G401 (cell line): ENCODE measurements at places on chromosomes 12 and 14.
A peak's percentile ranks its signal among the peaks of the same experiment; 100 is the strongest.

DNA sequence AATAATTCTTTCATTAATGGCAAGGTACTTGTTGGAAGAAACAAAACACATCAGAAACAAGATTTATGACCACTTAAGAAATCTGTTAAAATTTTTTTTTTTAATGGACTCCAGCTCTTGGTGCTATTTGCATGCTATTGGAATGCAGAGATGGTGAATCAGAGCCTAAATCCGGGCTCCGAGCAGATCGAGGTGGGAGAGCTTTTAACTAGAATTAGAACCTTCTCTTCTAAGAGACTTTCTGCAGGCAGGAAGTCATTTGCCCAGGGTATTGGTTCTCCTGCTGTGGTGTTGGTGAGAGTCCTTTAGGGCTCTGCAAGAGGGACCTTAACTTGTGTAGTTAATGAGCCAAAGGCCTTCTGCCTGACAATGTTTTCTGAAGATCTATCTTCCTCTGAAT is 419.4 kb downstream of the SNAPC1 start:
- no peak for DNase-seq

- DNase-seq = no peak
Measured at GRCh38 chr12:80268924-80269749, 169.8 kb downstream of the OTOGL start.

DNA sequence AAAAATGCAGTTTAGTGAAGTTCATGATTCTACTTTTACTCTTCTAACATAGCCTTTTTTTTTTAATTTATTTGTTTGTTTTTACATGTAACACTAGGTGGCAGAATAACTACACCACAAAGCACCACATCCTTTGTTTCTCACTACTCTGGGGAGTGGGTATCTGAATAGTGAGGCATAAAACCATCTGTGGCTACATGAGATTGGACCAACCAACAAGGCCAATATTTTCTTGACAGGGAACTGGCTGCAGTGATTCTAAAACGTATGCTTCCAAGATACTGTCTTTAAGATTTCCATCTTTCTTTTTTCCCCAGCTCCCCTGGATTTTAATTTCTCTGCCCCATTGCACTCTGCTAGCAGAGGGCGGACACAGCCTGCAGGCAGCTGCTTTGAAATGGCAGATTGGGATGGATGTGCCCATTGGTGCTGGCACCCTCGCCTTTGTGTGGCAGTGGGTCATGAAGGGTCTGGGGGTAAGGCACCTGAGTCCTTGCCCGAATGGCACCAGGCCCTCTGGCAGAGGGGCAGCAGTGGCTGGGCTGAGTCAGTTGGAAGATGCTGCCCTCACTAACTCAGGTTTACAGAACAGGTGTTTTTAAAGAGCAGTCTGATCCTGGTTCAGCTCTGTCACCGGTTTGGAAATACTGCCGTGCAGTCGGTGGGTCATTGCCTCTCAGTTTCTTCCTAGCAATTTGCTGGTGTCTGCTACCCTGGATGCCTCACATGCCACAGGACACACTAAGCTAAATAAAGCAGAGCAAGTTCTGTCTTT is 429.1 kb downstream of the RAD51B start:
- peak; percentile 58 for DNase-seq

DNA sequence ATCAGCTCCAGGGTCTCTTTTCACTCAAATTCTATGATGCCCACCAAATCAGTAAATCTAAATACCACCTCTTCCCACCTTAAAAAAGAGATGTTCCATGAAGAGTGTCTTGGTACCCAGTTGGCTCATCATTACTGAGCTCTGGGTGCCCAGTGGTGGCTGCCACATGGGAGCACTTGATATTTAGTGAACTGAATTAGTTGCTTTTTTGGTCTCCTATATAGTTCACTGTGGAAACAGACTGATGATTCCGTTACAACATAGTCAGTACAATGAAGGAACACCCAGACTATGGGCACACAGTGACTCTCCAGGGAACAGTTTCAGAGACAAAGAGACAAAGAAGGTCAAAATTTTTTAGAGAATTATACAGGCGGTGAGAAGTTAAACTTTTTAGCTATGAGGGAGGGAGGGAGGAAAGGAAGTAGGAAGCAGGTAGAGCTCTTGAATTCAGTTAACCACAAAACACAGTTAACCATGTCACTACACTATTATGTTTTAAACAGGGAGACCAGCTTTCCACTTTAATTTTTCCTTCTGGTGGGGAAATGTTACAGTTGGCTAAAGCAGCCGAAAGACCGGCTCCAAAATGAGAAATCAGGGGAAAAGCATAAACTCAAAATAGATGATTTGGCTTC is 14.6 kb upstream of the YY1 start:
- no peak for DNase-seq

DNA sequence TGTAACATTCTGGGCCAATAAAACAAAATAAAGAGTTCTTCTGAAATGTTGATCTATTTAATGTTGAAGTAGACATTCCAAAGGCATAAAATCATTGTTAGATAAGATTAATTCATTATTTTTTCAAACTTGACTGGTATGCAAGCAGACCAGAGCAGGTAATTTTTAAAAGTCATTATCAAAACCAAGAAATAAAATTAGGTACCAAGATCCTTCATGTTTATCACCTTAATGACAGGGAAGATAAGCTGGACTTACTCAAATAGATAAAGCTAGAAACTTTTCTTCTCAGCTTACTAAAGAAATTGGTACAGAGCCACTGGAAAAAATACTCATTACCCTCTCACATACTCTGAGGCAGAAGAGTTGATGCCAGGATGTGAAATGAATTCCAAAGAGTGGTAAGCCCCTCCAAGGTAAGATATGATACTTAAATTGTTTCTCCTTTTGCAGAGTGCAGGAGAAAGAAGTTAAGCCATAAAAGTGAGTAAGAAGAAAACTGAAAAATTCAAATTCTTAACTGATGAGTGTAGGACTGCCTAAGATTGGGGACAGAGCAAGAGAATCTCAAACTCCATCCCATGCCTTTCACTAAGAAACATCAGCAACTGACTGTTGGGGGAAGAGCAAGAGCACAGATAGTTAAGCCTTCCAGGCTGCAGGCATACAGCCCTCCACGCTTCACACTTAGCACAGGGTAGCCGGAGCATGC is 111.9 kb downstream of the SLC41A2 start:
- no peak for DNase-seq

DNA sequence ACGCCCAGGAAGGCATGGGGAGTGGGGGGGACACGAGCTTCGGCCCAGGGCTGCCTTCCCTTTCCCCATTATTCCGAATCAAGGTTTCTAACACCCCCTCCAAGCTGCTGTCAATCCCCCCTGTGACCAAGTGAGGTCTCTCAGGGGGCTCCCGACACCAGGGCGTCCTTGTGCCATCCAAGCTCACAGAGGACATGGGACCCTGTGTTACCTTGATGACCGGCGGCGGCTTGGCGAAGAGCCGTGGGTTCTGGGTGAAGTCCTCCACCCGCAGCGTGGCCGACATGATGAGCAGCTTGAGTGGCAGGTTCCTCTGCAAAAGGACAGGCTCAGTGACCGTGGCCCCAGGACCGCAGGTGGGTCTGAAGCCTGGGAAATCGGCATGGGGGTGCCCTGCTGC is 20.3 kb downstream of the DHX37 start:
- no peak for DNase-seq

DNA sequence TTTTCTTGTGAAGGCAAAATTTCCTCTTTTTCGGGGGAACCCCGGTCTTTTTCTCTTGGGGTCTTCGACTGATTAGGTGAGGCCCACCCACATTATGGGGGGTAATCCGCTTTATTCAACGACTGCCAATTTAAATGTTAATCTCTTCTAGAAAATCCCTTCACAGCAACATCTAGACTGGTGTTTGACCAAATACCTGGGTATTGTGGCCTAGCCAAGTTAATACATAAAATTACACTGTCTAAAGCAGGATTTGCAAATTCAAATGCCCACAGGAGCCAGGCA is 170.0 kb upstream of the FOXN3 start:
- no peak for DNase-seq

DNA sequence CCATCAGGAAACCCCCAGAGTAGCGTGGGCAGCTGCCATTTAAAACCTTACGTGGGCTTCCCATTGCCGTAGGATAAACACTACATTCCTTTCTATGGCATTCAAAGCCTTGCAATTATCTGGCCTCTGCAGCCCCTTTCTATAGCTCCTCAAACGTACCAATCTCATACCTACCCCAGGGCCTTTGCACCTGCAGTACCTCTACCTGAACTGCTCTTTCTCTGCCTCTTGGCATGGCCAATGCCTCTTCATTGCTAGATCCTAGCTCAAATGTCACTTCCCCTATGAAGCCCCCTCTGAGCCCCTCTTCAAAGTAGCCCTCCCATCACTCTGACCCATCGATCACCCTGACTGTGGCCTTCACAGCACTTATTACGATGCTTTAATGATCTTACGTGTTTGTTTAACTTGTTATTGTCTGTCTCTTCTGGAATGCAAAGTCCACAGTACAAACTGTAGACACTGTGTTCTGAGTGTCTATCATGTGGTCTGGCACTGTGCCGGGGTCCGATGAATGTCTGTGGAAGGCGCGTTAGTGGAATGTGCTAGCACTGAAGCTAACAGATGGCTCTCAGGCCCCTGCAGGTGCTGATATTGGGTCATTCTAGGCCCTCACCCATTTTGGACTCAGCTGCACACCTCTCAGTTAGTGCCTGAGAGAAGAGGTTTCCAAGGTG is 157.3 kb upstream of the NOS1 start:
- peak; percentile 98 for DNase-seq

DNA sequence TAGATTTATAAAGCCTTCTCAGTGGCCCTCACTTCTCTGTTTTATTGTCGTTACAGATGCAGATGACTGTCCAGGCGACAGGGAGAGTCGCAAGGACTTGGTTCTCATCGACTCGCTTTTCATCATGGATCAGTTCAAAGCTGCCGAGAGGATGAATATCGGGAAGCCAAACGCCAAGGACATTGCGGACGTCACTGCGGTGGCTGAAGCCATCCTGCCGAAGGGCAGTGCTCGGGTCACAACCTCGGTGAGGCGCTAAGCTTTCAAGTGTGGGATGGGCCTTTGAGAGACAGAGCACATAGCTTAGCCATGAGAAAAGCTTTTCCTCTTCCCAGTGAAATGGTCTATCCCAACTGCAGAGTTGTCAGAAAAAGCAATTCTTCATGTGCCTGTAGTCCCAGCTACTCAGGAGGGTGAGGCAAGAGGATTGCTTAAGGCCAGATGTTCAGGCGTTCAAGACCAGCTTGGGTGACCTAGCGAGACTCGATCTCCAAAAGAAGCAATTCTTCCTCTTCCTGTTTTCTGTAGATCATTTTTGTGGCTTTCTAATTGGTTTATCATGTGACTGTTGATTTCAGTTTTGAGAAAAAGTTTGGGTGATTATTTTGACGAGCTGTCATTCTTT is 56.4 kb downstream of the EP400 start:
- DNase-seq = no peak

DNA sequence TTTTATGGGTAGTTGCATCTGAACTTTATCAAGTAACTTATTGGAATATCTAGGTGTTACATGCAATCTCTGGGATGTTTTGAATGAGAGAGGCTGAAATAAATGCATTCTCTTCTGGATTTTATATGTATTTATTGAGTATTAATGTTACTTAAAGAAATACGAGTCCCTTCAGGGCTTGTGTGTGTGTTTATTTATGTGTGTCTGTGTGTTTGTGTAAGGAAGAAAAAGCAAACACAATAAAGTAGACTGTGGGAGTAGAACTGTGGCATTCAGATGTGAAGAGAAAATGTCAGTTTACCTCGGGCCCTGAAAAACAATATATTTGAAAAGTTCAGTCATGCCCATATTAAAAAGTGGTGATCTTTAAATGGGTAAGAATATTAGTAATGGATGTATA is 250.5 kb downstream of the RPL10L start:
- DNase-seq = no peak
